ENCODE measurements at places on chromosomes 2 and 18.

- DNase-seq = no peak
Measured at GRCh38 chr2:192025637-192026036, 169.1 kb downstream of the TMEFF2 start.

GRCh38 chr18:70139138-70139537 lies 66.3 kb downstream of the RTTN start:
- no peak for DNase-seq

DNA sequence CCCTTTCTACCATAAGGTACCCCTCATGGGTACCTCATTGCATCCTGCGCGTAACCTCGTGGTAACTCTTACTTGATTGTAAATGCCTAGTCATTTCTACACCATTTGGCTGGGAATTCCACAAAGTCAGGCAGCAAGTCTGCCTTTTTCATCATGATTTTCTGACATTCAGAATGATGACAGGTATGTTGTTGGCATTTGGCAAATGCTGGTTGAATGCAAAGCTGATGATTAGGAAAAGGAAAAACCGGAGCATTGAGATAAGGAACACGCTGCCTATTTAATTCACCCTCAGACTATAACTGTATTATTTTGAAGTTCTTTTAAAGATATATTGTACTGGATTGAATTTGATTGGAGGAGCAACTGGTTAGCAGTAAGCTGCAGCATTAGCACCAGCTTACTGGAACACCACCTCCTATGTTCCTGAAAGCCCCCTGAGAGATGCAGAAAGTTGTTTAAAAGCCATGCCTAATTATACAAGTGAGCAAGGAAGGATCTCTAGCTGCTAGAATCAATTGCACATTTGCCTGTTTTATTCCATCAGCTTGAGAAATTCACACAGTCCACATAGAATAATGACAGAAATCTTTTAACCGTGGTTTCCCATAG lies 520.1 kb downstream of the LRP1B start:
- no peak for DNase-seq

- no peak for DNase-seq
Measured at GRCh38 chr2:197596766-197597165, 78.6 kb downstream of the RFTN2 start.
